ENCODE measurements at places on chromosomes 12 and 14.

DNA sequence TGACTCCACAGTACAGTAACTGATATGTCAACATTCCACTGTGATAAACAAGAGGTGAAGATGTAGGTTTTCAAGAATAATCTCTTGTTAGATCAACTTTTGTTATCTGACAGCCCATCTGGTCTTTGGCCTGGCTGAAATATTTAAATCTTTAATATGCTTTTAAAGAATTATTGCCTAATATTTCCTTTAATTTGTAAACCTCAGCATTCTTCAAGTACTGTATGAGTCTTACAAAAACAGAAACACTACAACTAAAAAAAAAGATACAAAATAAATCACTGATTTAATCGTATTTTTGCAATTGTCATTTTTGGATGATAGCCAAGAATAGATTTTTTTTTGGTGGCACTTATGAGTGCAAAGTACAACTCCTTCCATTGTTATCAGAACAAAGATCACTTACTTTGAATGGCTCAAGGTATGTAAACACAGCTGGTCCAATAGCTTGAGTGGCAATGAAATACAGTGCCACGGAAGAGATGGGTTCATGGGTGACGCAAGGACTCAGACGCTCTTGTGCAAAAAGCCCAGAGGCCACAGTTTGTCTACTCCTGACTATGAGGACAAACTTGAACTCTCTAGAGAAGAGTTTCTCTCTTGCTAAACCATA lies 109.5 kb downstream of the PAX9 start:
- DNase-seq: no peak

GRCh38 chr12:39813776-39814175 lies 194.2 kb upstream of the ABCD2 start:
- DNase-seq: no peak

- no peak for DNase-seq
These were observed 4.5 kb upstream of the AKAP6 start for GRCh38 chr14:32324601-32325000.

- no peak for DNase-seq
These were observed 8.2 kb downstream of the ARHGEF40 start for GRCh38 chr14:21078287-21078686.
